Esophagus squamous epithelium (tissue), 5 donors: ENCODE measurements at places on chromosomes 1 and 21.

DNA sequence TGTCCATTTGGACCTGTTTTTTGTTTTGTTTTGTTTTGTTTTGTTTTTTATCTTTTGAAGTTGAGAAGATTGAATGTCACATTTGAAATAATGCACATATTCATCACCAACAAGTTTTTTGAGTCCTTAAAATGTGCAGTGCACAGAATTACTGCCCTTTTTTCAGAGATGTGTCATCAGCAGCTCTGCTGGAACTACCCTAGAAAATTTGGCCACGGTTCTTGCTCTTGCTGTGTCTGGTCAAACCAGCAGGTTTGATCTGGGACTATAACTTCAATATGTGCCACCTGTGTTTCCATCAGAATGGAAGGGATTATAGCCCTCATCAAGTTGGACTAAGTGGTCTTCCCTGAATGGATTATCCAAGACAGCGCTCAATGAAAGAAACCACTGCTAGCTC lies 24.1 kb upstream of the CNN3 start:
- no peak for DNase-seq

DNA sequence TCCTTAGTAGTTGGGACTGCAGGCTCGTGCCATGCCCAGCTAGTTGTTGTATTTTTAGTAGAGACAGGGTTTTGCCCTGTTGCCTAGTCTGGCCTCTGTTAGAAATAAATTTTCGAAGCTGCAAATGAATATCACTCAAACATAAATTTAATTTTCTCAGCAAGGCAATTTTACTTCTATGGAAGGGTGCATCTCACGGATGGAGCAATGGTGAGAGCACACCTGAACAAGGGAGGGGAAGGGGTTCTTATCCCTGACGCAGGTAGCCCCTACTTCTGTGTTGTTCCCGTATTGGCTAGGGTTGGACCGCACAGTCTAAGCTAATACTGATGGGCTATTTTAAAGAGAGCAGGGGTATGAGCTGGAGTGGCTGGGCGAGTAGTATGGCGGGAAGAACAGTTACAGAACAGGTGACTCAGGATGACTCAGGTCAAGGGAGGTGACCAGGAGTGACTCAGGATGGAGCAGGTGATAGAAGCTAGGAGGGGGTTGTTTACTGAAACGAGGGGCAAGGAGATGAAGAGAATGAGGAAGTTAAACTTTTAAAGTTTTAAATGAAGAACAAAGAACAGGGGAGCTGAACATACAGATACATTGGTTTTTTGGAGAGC lies 7.5 kb downstream of the MDM4 start:
- DNase-seq: no peak

GRCh38 chr1:61244114-61244513 lies 161.8 kb downstream of the NFIA start:
- DNase-seq: no peak

- no peak for DNase-seq
Measured at GRCh38 chr1:16275591-16275990, 38.6 kb upstream of the CPLANE2 start.

GRCh38 chr1:75520862-75521475 lies 89.9 kb downstream of the SLC44A5 start:
- no peak for DNase-seq

DNA sequence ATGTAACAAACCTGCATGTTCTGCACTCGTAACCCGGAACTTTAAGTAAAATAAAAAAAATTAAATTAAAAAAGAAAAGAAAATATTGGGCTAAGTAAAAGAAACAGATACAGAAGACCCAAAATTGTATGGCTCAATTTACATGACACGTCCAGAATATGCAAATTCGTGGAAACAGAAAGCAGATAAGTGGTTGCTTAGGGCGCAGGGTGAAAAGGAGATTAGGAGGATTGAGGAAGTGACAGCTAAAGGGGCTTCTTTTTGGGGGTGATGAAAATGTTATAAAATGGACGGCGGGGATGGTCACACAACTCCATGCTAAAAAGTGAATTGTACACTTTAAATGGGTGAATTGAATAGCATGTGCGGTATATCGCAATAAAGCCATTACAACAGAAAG lies 27.4 kb upstream of the ZBTB21 start:
- DNase-seq: no peak

GRCh38 chr1:244326757-244327156 lies 125.0 kb downstream of the ADSS2 start:
- DNase-seq: no peak
